ENCODE measurements at places on chromosomes 3 and 15.
A peak's percentile ranks its signal among the peaks of the same experiment; 100 is the strongest.

GRCh38 chr3:193852901-193853300 lies 259.9 kb downstream of the OPA1 start:
- no peak for DNase-seq

DNA sequence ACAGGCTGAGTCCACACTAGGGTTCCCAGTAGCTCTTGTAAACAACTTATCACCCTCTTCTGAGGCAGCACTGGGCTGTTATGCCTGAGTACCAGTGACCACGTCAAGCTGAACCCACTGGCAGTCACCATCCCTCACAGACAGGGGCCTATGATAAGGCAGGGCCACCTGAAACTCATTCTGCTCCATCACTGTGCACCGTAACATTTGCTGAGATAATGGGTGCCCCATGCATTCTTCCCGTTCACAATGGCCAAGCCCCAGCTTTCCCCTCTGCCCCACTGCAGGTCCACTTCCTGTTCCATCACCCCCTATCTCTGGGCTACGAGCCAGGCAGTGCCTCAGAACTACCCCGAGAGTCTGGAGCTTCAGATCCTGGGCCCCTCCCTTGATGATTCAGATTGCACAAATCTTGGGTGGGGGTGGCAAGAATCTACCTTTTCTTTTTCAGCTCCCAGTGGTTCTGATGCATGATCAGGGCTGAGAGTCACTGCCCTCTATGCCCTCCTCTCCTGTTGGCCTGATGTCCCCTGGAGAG lies 158.0 kb downstream of the RAB11A start:
- no peak for DNase-seq

- peak; percentile 17 for DNase-seq
Measured at GRCh38 chr3:135161425-135161824, 366.4 kb downstream of the EPHB1 start.

DNA sequence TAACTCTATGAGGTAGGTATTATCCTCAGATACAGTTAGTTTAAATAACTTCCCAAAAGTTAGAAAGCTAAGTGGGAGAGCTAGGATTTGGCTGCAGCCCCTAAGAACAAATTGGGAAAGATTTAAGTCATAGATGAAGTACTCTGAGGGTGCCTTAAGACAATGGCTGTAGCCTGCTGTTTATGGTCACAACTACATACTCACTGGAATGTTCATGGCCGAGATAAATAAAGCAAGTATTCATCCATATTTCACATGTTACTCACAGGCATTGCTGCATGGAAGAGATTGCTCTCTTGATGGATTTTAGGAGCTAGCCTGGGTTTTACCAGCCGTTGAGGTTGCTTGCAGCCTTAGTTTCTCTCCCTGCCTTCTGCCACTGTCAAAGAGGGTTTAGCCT lies 145.0 kb downstream of the CMSS1 start:
- DNase-seq: no peak

DNA sequence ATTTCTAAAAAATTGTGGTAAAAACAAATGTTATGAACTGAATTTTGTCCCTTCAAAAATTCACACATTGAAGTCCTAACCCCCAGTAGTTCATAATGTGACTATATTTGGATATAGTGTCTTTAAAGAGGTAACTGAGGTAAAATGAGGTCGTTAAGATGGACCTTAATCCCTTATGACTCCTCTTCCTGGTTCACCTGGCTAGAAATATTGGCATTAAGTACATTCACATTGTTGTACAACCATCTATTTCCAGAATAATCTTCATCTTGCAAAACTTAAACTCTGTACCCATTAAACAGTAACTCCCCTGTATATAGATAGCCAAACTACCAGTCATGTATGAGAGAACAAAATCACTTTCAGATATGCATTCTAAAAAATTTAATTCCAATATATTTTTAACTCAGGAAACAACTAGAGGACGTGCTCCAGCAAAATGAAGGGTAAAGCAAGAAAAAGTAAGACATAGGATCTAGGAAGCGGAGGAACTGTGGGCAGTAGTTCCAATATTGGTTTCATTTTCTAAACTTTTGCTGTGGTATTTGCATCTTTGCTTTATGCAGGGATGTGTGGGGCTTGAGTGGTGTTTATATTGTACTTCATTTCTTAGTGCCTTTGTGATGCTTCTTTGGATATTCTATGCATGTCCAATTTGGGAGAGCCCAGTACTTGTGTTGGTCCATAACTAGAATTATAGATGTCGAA lies 36.7 kb upstream of the IL20RB start:
- no peak for DNase-seq

DNA sequence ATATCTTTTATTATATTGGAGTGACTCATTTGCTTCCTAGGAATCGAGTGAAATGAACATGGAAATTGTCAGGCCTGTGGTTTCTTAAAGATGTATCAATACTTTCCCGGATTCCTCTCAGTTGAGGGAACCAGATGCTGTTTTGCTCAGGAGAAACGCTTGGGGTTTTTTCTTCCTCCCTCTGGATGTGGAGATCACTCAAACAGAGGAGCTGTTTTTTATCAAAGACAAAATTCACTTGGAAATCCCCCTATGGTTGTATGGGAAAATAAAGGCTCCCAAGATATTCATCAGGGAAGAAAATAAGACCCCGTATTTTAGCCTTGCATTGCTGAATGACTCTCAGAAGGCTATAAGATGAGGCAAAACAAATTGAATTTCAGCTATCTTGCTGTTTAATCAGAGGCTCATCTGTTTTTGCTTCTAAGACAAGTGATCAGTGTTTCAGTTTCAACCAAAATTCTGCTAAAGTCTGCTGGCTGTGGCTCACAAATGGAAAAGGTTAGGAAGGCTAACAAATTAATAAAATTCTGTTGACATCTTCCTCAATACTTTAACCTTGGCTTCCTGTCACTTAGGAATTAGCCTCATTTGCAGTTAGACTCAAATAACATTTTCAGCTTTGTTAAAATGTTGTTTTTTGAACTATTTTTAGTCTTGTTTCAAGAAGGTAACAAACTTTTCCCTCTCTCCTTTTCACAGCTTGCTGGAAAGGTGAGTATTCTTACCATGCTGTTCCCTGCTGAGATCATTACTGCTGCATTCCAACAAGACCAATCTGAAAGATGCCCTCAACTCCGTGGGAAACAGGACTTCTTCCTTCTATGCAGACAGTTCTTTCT lies 83.6 kb downstream of the COL6A5 start:
- no peak for DNase-seq

DNA sequence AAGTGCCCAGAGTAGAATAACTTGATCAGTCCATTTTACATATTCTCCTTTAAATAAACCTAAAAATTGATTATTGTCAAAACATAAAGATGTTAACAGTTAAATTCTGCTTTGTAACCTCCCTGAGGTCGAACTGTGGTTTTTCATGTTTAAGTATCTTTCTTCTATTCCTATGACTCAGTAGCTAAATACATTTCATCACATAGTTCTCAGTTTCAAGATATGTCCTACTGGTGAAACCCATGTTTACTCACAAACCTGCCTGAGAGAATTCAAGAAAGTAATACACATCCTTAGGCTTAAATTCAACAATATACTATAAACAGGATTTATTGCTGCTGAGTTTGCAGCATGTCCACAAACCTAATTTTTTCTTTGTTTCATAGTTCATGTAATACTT lies 692.9 kb downstream of the ZPLD1 start:
- DNase-seq: no peak

GRCh38 chr3:116929505-116930222 lies 220.1 kb downstream of the TUSC7 start:
- no peak for DNase-seq

GRCh38 chr3:8524249-8524648 lies 22.6 kb downstream of the LMCD1 start:
- DNase-seq: no peak

DNA sequence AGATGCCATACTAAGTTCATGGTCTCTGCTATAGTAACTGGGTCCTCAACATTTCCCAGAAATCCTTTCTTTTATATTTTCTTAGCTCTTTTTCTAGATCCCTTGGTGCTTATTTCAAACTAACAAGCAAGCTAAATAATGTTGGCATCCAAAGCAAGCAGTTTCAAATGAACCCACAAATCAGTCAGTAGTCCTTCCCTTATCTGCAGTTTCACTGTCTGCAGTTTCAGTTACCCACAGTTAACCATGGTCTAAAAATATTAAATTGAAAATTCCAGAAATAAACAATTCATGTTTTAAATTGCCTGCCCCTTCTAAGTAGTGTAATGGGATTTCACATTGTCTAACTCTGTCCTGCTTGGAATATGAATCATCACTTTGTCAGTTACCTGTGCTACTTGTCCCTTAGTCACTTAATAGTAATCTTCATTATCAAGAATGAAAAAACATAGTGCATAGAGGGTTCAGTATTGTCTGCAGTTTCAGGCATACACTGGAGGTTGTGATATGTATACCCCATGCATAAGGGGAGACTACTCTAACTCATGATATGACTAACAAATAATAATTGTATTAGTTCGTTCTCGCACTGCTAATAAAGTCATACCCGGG lies 633.7 kb downstream of the MECOM start:
- no peak for DNase-seq

DNA sequence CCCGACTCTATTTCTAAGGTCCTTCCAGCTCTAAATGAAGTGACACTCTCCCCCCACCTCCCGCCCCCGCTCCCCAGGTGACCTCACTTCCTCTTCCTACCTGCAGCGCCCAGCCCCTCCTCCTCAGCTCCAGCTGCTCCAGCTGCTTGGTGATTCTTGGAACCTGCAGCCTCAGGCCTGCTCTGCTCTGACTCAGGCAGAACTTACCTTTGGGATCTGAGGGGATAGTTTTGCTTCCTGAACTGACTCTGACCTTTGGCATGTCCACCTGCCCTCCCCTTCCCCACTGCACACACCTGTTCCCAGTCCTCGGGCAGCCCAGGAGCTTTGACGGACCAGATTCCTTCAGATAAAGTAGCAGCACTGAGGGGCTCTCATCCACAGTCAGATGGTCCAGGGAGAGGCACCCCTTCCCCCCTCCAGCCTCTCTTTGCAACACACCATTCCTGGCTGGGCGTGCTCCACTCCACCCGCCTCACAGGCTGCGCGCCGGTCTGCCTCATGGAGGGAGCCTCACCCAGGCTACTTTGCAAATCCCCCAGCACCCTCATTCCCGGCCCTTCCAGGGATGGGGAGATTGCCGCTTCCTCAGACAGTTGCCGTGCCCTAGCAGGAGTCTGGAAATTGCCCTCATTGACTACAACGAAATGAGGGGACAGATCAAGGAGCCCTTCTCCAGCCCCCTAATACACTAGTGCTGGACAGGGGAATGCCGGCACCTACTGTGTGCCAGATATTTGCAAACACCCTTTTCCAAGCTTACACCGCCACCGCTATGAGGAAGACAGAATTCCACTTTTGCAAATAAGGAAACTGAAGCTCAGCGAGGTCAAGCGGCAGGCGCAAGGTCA lies 692 bp upstream of the C15orf39 start:
- peak; percentile 74 for DNase-seq

DNA sequence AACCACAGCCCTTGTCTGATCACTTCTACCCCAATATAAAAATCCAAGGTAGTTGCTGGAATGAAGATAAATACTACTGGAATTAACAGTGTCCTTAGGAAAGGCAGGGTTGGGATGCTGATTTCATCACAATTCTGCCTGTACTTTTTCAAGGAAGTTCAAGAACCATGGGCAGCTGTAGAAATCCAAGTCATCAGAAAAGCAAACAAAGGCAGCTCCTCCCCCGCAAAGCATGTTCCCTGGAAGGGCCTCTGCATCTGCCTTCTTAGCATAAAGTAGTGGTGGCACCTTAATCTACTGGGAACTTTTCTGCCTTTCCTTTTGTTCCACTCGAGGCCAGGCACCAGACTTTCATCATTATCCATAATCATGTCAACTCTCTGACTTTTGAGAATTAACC lies 54.4 kb downstream of the ERC2 start:
- DNase-seq: no peak

GRCh38 chr3:172687501-172687900 lies 23.4 kb downstream of the NCEH1 start:
- no peak for DNase-seq

DNA sequence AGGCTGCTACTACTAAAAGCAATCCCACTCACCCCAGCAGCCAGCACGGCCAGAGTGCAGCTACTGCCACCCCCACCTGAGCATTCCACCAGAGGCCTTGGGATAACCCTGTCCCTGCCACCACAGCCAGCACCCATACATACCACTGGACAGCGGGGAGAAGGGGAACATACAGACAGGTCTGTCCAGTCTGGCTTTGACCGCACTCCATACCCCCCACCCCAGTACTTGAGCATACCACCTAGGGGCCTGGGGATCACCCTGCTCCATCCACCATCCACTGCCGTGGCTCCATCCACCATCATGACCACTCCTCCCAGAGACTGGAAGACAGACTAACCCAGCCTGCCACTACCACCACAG lies 210.1 kb downstream of the ATP8B4 start:
- no peak for DNase-seq

- no peak for DNase-seq
Measured at GRCh38 chr15:99433026-99433756, 132.6 kb upstream of the MEF2A start.

- no peak for DNase-seq
Measured at GRCh38 chr3:98038286-98038685, 3.2 kb upstream of the GABRR3 start.

DNA sequence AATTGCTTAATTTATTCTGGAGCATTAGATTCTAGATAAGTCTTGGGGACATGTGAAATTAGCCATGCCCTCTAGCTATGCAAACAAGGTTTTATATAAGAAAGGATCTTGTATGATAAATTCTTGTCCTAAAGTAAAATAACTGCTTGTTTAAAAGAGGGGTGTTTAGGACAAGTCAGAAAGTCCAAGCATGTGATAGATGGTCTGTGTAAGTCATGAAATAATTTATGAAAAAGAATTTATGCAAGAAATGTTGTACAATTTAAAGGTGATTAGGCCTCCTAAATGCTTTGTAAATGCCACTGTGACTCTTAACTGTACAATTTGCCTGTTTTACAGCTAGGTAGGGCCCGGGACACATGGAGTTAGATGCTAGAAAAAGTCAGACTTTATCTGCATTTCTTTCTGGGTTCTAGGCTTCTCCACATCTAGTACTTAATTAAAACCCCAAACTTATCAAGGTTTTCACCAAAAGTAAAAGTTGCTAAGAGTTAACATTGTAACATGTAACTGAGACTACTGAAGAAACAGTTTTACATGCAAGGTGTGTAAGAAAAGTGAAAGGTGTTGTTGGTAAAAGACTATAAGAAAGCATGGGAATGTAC lies 13.2 kb downstream of the LINS1 start:
- no peak for DNase-seq

DNA sequence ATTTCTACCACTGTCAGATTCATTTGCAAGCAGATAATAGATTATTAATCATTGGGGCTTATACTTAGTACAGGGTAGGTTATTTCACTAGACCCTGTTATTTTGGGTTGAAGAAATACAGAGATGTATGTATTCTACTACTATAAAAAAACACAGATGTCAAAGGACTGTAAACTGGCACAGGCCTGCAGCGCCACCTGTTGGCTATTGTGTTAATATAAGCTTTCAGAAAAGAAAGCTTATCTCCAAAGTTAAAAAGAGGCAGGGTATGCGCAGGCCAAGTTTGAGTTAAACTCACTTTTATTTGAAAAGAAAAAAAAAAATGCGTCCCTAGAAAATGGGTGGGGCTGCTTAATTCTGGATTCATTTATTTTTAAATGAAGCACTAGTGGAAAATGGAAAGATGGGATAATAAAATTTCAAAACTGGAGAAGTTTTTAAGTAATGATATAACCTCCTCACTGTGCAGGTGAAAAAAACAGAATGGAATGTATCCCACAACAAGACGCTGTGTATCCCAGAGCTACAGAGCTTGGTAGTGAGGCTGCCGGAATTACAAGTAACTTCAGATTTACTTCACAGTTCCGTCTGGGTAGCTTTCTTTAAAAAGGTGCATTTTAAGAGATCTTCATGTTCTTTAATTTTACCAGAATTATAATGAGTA lies 407.2 kb upstream of the TGFBR2 start:
- DNase-seq: peak; percentile 61

GRCh38 chr3:140832883-140833282 lies 108.8 kb upstream of the SLC25A36 start:
- no peak for DNase-seq
